Stimulated activated CD8-positive, alpha-beta memory T cell treated with anti-CD3 and anti-CD28 coated beads, Interleukin-4, amount 100 ng/mL, for 1 hour (primary cell): ENCODE measurements at places on chromosomes 1 and 21.

DNA sequence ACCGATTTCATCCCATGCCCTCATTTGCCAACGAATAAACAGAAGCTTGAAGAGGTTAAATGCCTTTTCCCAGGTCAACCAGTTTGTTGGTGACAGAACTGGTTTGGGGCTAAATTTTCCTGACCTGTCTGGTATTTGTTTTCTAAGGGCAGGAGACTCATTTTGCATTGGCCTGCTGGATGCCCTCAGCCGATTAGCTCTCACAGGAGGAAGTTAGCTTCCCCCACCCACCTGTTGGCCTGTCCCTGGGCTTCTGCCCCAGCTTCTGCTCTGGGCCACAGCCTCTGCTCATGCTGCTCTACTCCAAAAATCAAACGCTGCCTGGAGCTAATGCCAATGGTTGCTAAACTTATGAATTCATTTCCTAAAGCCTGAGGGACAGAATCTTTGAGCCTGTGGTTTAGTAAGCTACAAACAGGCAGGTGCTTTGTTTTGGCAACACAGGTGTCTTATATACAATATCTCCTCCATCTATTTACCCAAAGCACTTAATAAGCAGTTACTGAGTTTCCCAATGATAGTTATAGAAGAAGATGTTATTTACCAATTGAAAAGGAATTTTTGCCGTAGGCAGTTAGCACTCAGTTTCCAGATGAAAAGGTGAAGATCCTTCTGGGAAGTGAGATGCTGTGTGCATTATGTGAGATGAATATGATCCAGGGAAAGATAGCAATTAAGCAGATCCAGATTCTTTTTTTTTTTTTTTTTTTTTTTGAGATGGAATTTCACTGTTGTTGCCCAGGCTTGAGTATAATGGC lies 82.3 kb downstream of the TM2D1 start:
- no peak for DNase-seq

DNA sequence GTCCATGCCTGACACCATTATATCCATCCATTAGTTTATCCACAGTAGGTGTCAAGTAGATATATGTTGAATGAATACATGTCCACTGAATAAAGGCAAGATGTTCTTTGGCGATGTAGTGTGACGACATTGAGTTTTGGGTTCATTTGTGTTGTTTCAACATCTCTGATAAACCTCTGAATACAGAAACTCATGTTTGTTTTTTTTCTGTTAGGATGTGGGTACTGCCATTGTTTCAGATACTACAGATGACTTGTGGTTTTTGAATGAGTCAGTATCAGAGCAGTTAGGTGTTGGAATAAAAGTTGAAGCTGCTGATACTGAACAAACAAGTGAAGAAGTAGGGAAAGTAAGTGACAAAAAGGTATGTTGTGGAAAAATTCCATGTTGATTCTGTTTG lies 28.1 kb downstream of the MDM4 start:
- no peak for DNase-seq

DNA sequence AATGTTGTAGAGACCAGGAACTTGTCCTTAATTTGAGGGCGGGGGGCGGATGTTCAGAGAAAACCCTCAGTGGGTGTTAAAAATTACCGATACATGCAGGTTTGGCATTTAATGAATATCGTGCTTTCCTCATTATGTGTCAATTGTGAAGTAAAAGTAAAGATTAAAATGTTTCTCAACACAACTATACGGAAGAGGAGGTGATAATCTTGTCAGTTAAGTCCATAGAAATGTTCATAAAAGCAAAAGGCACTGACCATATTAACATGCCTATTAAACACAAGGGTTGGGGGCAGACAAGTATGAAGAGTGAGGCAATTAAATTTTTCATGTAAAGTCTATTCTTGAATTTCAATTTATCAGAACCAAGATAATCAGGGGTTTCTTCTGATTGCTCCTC lies 1.3 kb downstream of the BRINP3 start:
- DNase-seq: no peak

GRCh38 chr1:64133036-64133435 lies 70.4 kb upstream of the UBE2U start:
- no peak for DNase-seq

- DNase-seq: no peak
Measured at GRCh38 chr1:81296601-81297000, 504.1 kb upstream of the ADGRL2 start.

GRCh38 chr1:245181158-245181517 lies 26.4 kb downstream of the KIF26B start:
- DNase-seq: no peak

DNA sequence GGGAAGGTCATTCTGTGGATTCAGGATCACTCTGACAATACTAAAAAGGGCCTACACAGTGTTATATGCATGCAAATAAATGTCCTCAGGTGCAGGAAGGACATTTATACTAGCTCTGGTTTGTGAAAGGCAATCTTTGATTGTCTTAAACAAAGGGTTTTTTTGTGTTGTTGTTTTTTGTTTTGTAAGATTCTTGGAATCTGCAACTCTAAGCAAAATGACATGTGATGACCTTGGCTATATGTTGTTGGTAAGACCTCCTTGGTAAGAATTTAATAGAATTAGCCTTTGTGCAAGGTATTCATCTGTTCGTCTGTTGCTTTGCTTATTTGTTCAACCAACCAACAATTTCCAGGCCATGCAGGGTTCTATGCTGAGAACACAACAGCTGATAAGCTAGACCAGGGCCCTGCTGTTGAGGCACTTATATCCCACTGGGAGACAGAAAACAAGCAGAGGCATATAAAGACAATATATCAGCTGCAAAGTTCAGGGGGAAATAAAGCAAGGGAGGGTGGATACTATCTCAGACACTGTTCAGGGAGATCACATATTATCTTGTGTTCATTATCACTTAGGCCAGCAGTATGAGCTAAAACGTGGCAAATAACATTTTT lies 60.3 kb downstream of the FH start:
- DNase-seq: no peak

DNA sequence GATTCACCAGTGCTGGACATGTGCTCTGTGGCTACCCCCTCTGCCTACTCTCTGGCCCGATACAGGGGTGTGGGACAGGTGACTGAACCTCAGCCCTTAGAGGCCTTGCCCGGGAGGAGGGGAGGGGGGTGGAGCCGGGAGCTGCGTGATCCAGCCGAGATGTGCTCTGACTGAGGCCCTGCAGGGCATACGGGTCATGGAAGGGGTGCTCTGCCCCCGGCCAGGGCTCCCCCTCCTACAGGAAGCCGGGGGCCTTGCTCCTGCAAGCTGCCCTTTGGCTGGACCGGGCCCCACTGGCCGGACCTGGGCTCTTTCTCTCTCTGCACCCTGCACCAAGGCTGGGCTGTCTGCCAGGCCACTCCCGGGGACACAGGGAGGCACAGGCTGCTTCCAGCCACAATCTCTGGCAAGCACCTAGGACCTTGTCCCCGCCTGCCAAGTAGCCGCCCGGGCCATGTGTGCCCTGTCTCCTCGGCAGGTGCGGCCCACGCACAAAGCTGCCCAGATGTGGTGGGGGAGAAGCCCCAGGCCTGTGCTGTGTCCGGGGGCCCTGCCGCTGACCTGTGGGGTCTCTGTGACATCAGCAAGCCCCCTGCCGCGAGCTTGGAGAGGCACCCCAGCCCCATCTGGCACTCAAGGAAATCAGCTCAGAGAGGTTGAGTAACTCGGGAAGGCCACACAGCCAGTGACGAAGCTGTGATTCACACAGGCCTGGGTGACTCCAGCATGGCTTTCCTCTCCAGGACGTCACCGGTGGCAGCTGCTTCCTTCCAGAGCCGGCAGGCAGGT lies 1.5 kb downstream of the SCNN1D start:
- no peak for DNase-seq

DNA sequence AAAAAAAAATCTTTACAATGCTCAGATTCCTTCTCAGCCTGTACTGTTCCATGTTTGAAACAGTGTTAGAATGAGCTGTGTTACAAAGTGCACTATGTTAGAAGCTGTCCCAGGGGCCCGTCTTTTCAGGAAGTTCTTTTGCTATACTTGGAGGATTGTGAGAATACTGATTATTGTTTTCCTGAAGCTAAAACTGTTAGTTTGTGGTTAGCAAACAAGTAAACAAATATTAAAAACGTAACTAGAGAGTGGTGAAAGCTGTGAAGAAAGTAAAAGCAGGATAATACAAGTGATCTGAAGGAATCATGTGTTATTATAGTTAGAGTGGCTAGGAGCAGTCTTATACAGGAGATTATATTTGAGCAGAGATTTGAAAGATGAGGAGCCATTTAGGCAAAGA lies 35.6 kb downstream of the CAMSAP2 start:
- no peak for DNase-seq

GRCh38 chr1:117087686-117088085 lies 27.6 kb downstream of the TTF2 start:
- no peak for DNase-seq

DNA sequence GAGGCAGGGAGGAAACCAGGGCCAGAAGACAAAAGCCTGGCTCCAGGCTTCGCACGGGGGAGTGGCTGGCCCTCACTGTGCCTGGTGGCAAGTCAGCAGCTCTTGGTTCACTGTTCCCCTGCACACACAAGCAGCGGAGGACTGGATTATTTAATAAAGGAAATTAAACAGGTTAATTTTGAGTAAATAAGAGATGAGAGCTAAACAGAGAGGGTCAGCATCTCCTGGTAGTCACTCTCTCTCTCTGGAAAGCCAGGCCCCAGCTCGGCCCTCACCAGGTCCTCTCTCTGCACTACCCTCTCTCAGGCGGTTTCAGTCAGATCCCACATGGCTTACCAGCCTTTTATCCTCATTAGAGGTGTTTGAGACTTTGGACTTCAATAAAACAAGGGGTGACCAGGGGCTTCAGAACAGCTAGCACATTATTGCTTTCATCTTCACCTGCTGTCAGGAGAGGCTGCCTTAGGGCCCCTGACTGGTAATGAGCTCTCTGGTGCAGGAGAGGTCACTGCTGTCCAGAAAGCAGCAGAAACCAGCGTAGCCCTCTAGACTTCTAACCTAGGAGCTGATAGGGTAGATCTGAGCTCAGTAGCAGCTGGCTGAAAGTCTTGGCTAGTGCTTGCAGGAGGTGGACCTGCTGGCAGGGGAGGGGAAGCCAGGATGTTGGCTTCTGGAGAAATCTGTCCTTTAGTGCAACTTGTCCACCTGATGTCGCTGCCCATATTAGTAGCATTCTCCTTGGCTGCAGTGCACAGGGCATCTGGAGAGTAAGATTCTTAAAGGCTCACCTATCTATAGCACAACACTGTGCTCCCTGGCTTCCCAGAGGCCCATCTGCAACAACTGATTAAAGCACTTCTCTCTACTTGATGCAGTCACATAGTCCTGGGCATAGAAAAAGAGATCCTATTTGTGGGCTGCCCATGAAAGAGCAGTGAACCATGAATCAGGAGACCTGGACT lies 45.9 kb downstream of the SYT6 start:
- DNase-seq: no peak

DNA sequence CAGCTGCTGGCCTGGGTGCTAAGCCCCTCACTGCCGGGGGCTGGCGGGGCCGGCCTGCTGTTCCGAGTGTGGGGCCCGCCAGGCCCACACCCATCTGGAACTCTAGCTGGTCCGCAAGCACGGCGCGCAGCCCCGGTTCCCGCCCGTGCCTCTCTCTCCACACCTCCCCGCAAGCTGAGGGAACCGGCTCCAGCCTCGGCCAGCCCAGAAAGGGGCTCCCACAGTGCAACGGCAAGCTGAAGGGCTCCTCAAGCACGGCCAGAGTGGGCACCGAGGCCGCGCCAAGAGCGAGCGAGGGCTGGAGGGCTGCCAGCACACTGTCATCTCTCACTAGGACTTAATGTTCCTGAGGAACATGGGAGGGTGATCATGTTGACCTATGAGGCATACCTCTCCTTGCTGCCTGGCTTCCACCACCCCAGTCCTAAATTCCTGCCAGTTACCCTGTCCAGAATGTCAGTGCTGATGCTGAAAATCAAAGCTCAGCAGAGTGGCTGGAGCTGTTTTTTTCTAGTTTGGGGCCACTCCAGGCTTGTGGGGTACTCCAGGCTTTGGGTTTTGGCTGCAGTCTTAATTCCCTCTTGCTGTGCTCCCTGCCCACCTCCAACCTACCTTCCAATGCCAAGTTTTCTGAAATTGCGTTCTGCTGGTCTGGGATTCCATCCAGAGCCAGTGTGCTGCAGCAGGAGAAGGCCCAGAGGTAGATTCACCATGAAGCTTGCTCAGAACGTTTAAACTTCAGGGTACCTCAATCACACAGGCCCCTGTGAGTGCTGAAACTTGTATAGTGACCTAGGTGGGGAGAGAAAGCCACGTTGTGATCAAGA lies 44.2 kb upstream of the LPGAT1 start:
- no peak for DNase-seq

GRCh38 chr1:1989102-1989542 lies 14.5 kb downstream of the CFAP74 start:
- DNase-seq: no peak

- no peak for DNase-seq
Measured at GRCh38 chr1:219958875-219959417, 30.6 kb upstream of the SLC30A10 start.

GRCh38 chr21:31343680-31344480 lies at the start of gene TIAM1:
Gene TIAM1, minus strand, starts transcription at chr21:31344261. Its CDS starts 77,289 bp downstream, at chr21:31266972.
- DNase-seq: no peak

GRCh38 chr1:6756457-6756856 lies 28.8 kb upstream of the CAMTA1 start:
- no peak for DNase-seq
